Smooth muscle cell of the brain vasculature (primary cell): ENCODE measurements at places on chromosomes 5 and 9.

DNA sequence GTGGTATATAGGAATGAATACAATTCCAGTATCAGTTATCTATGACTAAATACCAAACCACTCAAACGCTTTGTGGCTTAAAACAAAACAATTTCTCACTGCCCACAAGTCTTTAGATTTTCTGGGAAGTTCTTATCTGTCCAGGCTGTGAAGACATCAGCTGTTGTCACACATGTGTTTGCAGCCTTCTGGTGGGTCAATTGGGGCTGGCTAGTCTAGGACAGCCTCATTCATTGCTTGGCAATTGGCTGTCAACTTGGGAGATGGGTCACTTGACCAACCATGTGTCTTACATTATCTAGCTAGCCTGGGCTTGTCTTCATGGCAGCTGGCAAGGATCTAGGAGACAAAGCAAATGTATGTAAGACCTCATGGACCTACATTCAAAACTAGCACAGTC lies 53.8 kb upstream of the PAPPA start:
- DNase-seq: no peak

- DNase-seq: no peak
Observed at GRCh38 chr5:178671602-178672144, 44.8 kb upstream of the CLK4 start.

DNA sequence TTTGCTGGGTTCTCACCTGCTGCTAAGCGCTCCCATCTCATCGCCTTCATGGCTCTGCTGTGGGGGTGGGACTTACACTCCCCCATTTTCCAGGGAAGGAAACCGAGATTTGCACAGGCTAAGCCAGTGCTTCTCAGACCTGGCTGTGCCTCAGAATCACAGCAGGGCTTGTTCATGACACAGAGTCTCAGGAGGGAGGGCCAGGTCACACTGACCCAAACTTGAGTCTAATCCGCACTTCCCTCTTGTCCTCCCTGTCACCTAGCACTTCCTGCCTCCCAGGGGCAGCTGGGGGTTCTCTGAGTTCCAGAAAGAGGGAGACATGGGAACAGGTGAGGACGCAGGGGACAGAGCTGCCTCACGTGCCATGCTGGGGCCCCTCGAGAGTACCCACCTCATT lies 15.6 kb upstream of the IER5L start:
- no peak for DNase-seq

DNA sequence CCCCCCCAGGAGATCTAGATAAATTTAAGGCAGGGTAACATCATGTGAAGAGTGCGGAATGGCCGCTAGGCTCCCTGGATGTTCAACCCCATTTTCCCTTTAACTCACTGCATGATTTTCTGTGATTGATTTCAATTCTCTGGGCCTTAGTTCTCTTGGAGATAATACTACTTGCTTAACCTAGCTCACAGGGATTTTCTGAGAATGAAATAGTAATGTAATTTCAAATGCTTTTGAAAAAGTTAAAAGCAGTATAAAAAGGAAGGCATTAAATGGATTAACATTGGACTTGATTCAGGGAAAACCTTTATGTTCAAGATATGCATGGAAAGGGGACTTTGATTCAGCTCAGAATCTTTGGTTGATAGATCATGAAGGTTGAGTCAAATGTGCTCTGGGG lies 90.9 kb downstream of the KIF4B start:
- no peak for DNase-seq

DNA sequence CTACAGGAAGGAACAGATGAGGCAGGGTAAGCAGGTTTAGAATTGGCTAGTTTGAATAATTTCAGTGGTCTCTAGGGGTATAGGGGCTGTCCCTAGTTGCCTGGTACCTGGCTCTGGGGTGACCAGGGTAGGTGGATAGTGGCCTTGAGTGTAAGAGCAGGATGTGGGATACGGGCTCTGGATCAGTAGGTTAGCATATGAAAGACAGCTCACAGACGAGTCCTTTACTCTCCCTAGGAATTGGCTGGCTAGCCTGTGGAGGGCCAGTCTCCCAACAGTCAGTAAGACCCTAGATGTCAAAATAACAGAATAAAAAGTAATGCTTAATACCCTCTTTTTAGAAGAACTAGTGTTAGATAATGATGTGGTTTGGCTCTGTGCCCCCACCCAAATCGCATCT lies 16.6 kb upstream of the C9orf152 start:
- DNase-seq: no peak

GRCh38 chr5:92687821-92688722 lies 892.9 kb downstream of the NR2F1-AS1 start:
- peak; percentile 65 for DNase-seq

DNA sequence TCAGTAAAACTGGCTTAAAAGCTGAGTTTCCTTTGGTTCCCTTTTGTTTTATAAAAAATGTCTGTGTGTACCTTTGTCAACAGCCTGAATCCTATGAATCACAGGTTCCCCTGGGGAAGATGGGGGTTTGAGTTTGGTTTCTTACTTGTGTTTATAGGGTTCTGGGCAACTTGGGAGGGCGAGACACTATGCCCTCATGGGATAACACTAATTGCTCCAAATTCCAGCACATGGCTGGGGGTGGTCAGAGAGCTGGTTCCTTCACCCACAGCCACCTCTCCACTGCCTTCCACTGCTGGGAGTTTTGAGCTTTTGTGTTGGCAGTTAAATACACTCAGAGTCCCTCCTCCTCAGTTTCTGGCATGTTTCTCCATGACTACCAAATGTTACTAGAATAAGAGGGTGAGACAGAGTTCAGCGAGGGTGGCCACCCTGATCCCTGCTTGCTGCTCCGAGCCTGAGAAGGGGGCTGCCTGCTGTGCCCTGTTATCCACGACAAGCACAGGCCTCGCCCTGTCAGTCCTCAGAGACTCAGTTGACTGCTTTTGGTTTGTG lies 83.0 kb upstream of the EPB41L4B start:
- no peak for DNase-seq

DNA sequence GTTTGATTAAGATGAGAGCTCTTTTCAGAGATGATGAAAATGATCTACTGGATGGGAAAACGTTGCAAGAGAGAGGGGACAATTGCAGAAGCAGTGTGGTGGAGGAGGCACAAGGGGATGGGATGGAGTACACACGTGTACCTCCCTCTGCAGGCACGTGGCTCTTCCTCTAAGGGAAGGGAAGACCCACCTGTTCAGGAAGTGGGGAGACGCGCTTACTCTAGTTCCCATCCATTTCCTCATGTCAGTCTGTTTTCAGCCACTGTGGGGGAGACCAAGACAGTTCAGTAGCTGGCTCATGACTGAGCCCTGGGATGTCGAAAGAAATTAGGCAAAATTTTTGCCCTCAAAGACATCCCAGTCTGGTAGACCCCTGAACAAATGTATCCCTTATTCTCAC lies 619.2 kb upstream of the CLINT1 start:
- DNase-seq: no peak

DNA sequence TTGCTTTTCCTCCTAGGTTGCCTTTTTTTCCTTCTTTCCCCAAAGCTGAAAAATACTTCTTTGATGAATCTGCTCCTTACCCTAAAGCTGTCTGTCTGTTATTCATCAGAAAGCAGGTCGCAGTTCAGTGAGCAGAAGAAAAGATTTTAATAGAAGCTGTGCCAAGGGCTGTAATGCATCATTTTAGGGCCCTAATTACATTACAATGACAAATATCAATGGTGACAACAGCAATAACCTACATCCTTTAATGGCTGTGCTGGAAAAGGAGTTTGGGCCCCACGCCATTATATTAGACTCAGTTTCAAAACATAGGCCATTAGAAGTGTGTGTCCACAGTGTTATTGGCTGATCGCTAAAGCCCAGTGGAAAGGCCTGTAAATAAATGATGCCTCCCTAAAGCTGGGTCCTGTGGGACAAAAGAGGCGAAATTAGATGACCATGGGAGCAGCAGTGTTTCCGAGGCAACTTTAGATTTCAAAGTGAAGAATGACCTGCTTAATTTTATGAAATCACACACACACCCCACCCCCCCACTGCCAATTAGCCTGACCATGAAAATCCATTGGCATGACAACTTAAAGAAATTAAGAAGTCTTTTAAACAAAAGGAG lies 38.4 kb downstream of the TLE4 start:
- no peak for DNase-seq

DNA sequence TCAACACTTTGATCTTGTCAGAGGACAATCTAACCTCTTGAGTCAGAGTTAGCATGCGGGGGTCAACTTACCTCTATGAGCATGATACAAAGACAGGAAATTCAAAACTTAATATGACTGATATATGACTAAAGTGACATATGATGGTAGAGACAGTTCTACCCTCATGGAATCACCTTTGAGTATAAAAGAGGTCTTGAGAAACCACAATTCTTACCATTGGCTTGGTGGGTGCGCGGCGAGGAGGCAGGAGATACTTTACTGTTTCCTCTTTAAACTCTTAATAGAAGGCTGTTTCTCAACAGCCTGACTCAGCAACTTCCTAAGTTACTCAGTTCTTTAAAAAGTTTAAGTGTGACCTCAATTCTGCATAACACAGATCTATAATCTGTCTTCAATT lies 372.8 kb downstream of the KIAA0825 start:
- no peak for DNase-seq

DNA sequence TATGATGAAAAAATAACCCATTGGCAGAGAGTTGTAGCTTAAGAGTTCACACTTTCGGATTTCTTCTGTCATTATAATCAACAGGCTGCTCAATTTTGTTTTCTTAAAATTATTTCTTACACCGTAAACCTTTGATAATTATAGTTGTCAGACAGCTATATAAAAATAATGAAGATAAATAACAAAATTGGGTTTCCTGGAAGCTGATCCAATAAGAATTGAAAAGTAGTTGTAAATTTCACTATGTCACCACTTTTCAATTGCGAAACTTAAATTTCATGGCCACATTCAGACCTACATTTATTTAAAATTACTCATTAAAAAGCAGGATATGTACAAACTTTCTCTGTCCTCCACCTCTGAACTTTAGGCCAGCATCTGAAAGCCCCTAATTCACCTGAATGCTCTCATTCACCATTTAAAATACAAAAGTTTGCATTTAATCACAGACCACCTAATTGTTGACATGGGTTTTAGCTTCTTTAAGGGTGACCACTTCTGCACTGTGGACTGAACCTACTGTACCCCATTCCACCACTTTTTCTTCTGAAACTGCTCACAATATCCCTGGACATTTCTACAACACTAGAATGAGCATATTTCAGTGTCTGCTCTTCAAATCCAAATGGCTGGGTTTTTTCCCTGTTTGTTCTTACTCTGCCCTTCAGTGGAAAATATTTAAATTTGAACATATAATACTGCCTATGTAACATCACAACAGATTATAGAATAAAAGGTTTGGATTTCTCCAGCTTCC lies 680 bp downstream of the SELENOP start:
- no peak for DNase-seq

- no peak for DNase-seq
Observed at GRCh38 chr5:79890930-79891249, 100.2 kb downstream of the MTX3 start.

- no peak for DNase-seq
Observed at GRCh38 chr9:123339666-123340510, 16.1 kb upstream of the CRB2 start.

DNA sequence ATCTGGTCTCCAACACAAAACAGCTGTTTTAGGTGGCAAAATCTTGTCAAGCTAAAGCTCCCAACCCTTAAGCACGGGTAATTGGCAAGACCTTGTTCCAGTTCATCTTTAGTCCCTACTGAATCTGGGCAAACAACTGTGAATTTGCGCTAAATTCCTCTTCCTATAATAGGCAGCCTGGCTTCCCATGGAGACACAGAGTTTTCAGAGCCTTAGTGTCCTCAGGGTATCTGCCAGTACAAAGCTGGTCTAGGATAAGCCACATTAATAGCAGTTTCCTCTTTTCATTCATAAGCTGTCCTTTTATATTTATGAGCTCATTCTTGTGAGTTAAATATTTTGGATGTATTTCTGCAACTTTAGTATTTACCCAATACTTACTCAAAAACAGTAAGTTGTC lies 59.5 kb downstream of the FGF10 start:
- no peak for DNase-seq

GRCh38 chr5:96962540-96962991 lies 26.7 kb downstream of the LNPEP start:
- DNase-seq: no peak

DNA sequence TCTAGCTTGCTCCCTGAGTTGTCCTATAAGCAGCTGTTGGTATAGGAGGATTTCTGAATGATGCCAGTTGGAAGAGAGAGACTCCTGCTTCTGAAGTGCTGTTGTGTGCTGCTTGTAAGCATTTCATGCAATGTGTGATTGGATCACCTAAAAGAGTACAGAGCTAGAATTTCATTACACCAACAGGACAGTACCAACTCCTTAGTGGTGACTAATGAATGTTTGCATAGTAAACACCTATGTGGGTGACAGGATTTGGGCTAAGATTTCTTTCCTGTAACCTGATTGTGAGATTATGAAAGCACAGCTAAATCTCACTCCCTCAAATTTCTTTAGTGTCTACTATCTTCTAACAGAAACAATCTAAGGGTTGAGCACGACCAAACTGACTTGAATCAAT lies 67.0 kb downstream of the GCNT1 start:
- no peak for DNase-seq

DNA sequence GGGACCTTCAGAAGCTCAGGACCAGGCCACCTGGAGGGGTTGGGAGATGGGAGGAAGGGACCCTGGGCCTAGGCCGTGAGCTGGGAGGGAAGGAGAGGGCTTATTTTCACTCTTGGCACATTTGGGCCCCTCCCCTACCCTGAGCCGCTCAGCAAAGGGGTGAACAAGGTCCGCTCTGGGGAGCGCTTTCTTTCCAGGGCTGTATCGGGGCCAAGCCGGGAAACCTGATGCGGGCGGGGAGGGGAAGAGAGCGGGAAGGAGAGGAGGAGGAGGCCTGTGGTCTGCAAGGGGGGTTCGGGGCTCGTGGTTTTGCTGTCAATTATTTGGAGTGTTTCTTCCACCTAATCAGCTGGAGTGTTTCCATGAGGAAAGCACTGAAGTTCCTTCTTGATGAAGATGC lies 62.7 kb upstream of the RXRA start:
- no peak for DNase-seq

- DNase-seq: no peak
Observed at GRCh38 chr5:154189256-154189818, 1.2 kb upstream of the GALNT10 start.

GRCh38 chr5:106481374-106481773 lies 1189.4 kb downstream of the EFNA5 start:
- DNase-seq: no peak

DNA sequence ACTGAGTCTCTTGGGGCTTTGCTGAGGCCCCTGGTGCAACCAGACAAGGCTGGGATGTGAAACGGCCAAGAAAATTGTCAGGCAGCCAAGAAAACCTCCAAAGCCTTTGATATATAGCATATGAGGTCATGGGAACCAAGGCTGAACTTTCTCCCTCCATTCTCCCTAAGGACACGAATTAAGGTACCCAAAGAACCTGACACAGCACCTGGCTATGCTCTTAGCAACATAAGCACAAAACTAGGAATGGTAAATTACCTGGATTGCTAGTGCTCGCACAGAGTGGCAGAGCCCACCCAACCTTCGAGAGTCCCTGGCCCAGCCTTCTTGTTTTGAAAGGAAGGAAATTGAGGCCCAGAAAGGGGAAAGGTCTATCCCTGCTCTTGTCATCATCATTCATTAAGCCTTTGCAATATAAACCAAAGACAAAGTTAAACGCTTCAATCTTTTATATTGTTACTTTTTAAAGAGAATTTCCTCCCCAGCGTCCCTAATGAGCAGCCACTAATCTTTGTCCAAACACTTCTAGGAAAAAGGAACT lies 220.0 kb upstream of the NR4A3 start:
- no peak for DNase-seq
